ENCODE measurements at places on chromosomes 16 and 17.

GRCh38 chr16:17509194-17509593, 38.4 kb upstream of the XYLT1 start:
- peak; percentile 28 for DNase-seq

DNA sequence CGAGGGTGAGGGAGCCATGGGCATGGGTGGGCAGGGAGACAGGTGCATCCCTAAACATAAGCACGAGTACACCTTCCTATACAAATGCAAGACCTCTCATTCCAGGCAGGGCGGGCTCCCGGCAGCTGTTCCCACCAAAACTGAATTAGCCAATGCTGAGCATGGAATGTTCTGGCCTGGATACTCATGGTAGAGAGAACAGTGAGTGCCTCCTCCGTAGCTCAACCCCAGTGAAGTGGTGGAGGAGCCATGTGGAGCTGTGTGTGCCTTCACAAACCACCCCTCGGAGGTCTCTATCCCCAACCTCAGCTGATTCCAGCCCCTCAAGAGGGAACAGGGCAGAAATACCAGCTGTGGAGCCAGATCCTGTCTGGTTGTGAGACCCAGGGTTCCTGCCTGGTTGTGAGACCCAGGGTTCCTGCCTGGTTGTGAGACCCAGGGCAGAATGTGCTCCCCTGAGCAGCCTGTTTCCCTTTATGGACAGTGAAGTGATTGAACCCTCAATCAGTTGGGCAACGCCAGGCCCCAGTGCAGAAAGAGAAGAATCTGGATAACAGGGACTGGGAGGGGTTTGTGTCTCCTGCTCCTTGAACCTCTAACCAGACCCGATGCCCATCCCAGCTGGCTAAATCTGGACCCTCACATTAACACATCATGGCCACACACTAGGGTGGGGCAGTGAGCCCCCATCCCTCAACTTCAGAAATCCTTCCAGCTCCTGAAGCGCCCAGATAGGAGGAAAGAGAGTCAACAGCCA, 2.4 kb upstream of the CDH16 start:
- DNase-seq, result no peak

DNA sequence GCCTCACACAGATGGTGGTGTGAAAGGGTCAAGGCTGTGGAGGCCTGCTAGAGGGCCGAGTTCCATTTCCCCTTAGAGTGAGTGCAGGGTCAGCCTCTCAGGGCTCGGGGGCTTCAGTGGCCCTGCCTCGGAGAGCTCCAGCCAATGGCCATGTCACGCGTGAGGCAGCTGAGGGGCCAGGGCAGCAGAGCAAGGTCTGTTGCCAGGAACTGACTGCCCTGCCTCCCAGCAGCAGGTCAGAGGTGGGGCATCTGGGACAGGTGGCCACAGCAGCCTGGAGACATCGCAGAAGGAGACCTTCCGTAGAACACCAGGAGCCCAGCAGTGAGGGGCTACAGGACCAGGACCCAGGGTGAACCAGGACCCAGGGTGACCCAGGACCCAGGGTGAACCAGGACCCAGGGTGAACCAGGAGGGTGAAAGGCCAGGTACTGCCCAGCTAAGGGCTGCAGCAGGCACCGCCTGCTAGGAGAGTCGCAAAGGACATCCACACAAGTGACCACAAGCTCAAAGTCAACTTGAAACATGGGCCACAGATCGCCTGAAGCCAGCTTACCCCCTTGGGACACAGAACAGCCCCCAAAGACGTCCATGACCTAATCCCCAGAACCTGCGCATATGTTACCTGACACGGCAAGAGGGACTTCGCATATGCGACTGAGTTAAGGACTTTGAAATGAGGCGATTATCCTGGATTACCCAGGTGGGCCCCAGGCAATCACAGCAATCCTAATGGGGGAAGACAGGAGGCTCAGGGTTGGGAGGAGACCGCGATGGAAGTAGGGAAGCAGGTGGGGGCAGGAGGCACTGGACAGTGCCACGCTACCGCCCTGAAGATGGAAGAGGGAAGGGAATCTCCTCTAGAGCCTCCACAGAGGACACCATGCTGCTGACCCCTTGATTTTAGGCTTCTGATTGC, 4.8 kb upstream of the MEAK7 start:
- DNase-seq, result no peak

GRCh38 chr16:89828870-89829629, 775 bp downstream of the SPIRE2 start:
- DNase-seq, result peak; percentile 59

DNA sequence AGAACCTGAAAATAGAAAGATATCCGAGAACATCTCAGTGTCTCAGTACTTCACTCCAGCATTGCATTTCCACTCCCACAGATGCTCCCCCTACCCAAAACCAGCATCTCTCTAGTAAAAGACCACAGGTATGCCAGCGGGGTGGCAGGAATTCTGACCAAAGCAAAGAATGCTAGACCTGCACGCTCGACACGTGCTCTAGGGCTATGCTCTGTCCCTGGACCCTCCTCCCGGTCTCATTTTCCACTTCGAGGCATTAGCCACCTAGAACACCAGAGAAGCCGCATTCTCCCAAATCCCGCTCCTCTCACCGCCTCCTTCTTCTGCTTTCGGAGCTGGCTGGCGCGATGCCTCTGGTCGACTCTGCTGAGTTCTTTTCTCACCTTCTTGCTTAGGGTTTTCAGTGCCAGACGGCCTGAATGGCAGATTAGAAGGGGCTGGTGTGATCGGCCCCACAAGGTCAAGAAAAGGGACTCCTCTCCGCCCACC, 487 bp downstream of the TSR1 start:
- no peak for DNase-seq

- no peak for DNase-seq
Observed at GRCh38 chr16:83685615-83686165, 122.1 kb upstream of the HSBP1 start.

- DNase-seq, result no peak
Observed at GRCh38 chr16:15790458-15790857, 66.4 kb downstream of the MYH11 start.

GRCh38 chr16:7653746-7654461, 321.3 kb downstream of the RBFOX1 start:
- no peak for DNase-seq

DNA sequence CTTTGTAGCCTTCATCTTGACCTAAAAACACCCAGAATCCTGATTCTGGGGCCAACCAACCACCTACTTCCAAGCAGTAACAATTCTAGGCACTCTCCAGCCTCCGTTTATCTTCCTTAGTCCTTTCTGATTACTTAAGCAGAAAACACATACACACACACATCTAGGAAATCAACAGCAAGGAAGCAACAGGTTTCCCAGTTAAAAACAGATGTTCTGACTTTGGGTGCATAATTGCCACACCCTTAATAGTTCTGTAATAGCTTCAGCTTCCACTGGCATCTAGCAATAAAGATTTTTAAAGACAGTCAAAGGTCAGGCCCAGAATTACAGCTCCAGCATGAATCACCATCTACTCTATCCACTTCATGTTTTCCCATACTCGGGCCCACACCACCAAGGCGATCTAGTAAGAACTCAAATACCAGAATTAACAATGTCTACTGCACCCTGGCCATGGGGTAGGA, 2.6 kb downstream of the ARHGAP17 start:
- DNase-seq, result no peak

DNA sequence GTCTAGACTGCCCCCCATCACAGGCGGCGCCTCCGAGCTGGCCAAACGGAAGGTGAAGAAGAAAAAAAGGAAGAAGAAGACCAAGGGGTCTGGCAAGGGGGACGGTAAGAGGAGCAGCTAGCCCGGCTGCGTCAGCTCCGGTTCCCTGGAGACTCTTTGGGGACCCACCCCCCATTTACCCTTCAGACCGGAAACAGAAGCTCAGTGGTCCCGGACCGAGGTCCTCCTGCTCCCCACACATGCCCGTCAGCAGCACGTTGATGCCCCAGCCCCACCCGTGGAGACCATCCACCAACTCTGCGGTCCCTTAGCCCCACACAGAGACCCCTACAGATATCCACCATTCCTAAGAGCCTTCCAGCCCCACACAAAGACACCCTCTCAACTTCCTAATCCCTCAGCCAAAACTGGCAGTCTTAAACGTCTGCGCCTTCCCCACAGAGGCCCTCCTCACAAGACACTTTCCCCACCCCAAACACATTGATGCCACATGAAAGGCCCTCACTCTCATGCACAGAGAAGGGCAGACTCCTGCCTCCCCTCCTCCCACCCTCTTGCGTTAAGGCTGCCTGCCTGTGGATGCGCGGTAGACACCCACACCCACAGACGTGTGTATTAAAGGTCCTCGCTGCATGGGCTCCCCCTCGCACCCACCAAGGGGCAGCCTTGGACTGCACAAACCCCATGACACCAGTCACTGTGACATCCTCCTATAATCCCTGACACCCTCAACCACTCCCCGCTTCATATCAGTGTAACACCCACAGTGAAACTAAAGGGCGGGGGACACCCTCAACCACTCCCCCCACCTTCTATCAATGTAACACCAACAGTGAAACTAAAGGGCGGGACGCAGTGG, 58.2 kb upstream of the RPH3AL start:
- no peak for DNase-seq

DNA sequence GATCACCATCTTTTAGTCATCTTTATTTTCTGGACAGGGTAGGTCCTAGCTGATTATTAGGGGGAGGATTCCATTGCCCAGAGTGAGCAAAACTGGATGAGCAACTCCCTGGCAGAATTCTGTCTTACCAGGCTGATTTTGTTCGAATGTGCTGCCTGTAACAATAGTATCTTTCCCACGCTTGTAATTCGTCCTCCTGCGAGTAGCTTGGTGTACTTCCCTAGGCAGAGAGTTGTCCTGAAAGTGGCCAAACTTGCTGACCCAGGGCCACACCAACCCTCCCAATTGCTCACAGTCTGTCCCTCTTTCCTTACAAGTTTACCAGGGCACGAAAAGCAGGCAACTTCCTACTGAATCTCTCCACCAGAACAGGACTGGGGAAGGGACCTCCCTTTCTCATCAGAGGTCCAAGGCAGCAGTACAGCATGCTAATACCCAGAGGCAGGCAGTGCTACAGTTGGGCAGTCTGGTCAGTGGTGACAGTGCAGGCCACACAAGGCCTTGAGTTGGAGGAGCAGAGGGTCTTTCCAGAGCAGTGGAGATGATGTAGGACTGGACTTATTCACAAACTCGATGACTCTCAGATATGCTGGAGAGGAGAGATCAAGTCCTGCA, 67.8 kb upstream of the NLK start:
- no peak for DNase-seq

DNA sequence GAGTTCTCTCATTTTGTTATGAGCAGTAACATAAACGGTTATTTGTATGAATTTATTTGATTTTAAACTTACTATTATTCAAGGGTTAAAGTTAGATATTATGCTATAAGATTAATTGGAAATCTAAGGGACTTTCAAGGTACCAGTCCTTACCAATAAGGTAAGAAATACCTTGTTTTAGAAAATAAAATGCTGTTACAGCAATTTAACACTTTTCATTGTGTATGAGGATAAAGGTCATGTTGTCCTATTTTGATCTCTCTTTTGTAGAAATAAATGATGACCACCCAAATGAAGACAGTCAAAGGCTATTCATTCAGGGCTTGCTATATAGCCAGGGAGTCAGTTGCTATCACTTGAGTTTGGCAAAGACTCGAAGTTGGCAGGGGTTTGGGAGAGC, 1185.9 kb upstream of the GOT2 start:
- no peak for DNase-seq

DNA sequence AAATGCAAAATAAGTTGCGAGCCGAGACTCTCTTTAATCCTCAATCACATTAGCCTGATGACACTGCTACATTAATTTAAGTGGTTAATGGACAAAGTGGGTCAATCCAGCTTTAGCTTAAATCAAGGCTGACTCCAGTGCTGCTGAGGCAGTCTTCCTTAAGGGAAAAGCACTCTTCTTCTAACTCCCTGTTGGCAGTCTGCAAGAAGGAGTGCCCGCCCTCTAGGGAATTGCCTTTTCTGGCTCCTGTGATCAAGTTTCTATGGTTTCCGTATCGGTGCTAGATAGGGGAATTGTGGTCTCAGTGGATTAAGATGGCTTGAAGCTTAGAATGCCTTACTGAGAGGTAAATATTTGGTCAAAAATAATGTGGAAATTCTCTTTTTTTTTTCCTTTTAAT, 41.0 kb downstream of the HS3ST3B1 start:
- no peak for DNase-seq

GRCh38 chr16:88287219-88287618, 95.5 kb upstream of the ZNF469 start:
- peak; percentile 83 for DNase-seq
